ENCODE measurements at places on chromosomes 4 and X.

GRCh38 chrX:16368696-16369095 lies 201.4 kb downstream of the MAGEB17 start:
- DNase-seq = no peak

GRCh38 chrX:134773041-134773440 lies 114.8 kb upstream of the PLAC1 start:
- no peak for DNase-seq

DNA sequence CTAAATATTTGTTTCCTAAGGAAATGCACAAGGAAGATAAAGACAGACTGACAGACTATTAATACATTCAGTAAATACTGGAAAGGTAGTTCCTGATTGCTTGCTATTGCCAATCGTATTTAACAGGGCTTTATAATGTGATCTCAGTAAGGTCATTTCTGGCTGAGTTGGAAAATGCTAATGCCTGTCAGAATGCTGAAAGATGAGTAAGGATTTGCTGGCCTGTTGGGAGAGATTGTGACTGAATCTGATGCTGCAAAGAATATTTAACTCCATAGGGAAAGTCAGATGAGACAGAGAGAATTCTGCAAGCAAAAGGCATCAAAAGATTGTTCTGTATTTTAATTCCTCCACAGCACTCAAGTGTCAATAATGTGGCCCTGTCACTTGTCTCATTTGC lies 169.0 kb downstream of the BEND2 start:
- DNase-seq = no peak

DNA sequence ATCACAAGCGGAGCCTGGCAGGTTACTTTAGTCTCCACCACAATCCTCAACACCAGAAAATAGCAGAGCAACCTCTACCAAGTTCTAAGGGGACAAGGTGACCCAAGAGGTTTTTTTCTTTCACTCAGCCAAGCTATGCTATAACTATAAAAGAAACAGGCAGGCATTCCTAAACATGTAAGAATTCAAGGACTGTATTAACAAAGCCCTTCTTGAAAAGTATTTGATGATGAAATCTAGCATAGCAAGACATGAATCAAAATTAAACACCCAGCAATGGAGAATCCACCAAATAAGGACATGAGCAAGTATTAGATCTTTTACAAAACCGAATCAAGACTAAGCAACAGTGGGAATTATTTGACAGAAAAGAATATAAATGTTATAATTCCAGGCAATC lies 25.7 kb upstream of the C1QTNF7 start:
- DNase-seq = no peak

DNA sequence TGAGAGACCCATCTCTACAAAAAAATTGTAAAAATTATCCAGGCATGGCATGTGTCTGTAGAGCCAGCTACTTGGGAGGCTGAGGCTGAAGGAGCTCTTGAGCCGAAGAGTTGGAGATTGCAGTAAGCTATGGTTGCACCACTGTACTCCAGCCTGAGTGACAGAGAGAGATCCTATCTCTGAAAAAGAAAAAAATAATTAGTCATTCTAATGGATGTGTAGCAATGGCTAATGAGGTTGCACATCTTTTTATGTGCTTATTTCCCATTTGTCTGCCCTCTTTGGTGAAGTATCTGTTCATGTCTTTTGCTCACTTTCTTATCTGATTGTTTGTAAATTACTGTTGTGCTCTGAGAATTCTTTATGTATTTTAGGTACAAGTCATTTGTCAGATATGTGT lies 19.0 kb upstream of the MAML3 start:
- no peak for DNase-seq

DNA sequence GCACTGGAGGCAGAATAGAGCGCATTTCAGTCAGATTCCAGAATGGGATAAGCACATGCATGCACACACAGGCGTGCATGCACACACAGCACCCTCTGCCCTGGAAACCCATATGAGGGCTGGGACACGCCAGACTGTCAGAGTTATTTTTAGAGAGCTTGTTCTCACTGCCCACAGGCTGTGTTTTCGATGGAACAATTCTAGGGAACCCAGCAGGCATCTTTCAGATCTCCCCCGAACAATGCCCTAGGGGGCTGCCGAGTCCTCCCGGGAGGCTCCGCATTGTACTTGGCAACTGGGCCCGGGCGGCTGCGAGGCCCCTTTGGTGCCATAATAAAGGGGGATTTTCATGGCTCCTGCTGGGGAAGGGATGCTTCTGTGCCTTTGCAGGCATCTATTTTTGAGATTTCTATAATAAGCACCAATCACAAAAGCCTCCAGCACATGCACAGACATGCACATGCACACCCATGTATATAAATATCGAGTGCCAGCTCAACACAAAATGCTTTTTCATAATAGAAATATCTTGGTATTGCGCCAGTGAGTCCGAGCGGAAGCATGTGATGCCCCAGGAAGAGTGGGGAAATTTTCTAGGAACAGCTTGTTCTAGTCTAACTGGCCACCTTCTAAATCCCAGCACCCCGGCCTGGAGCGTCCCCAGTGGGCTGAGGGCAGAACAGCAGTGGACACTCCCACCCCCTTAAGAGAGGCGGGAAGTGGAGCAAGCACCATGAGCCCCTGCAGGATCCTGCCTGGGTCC lies 88.5 kb downstream of the PHKA2 start:
- DNase-seq = peak; percentile 87

DNA sequence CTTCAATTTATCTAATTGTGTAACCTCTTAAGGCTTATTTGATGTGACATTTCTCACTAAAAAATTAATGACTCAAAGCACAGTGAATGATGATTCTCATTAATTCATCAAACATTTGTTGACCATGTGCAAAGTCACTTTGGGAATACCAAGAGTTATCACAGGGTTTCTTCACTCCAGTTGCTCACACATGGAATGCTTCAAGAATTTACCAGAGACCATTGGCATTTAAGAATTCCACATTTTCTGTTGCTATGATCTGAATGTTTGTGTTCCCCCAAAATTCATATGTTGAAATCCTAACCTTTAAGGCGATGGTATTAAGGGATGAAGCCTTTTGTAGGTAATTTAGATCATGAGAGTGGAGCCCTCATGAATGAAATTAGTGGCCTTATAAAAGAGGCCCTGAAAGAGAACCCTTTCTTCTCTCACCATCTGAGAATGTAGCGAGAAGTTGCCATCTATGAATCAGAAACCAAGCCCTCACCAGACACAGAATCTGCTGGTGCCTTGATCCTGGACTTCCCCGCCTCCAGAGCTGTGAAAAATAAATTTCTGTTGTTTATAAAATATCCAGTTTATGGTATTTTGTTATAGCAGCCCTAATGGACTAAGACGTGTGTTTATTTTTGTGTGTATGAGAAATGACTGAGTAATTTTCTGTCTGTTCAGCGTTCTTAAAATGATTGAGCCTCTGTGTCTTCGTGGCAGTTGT lies 16.4 kb upstream of the SRPX start:
- DNase-seq = no peak

GRCh38 chr4:38330321-38330720 lies 333.7 kb upstream of the KLF3 start:
- DNase-seq = no peak

GRCh38 chr4:119314356-119314755 lies 7.6 kb downstream of the FABP2 start:
- no peak for DNase-seq

- no peak for DNase-seq
These were observed 34.6 kb downstream of the MED14 start for GRCh38 chrX:40700640-40701342.

DNA sequence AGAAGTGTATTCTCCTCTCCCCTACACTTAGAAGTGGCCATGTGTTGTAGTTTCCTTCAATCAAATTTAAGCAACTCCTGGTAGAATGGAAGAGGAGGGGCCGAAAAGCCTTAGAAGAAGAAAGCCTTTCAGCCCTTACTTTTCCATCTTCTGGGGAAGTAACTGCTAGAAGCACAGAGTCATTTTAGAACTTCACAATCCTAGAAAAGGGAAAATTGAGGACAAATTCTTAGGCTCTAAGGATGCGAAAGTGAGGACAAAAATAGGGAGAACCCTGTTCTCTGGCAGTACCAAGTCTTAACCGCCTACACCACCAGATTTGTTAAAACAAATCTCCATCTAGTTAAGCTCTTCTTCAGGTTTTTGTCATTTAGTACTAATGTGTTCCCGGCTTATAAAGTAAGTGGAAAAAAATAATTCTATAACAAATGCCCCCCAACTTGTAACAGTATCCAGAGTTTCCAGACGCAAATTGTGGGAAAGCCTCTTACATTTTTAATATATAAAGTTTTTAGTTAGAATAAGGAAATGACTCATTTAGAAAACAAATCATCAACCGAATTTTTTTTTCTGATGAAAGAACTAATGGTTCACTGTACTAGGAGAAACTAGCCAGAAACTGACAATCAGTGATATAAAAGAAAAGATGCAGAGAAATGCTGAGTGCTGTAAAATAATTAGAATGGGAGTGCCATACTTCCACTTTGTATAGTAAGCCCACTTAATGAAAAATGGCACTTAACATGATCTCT lies 76.0 kb downstream of the ARAP2 start:
- no peak for DNase-seq

GRCh38 chrX:37867536-37868153 lies 20.3 kb upstream of the DYNLT3 start:
- DNase-seq = no peak

DNA sequence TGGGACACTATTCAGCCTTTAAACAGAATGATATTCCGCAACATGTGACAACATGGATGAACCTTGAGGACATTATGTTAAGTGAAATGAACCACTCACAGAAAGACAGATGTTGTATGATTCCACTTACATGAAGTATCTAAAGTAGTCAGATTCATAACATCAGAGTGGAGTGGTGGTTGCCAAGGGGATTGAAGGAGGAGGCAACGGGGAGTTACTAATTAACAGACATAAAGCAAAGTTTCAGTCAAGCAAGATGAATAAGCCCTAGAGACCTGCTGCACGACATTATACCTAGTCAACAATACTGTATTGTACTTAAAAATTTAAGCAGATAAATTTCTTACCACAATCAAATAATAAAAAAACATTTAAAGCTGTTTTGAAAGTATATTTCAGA lies 105.0 kb upstream of the NR0B1 start:
- DNase-seq = no peak

All from aorta (tissue), 5 donors.